ENCODE measurements at places on chromosomes 7 and 10. TPM values are rescaled to one million over a fixed set of nuclear protein-coding genes. Genes with fewer than 3 reads are reported as not detected.

The RBM48 gene
- total RNA-seq, result 6.1 TPM

The NUB1 gene
- 36.9 TPM for total RNA-seq

The UCMA gene
- not detected for total RNA-seq

The CDH23 gene
- 2.7 TPM for total RNA-seq

The TLX1 gene
- not detected for total RNA-seq

The ECHDC3 gene
- 10.4 TPM for total RNA-seq

The UPK3BL1 gene
- 12.5 TPM for total RNA-seq

The OR6B1 gene
- total RNA-seq, result not detected

The CUEDC2 gene
- total RNA-seq, result 65.4 TPM

The C7orf57 gene
- total RNA-seq, result 0.32 TPM

The ADCY1 gene
- 2.5 TPM for total RNA-seq

The UCN3 gene
- total RNA-seq, result not detected

The CALY gene
- 0.74 TPM for total RNA-seq

The PTER gene
- 17.7 TPM for total RNA-seq

The PPP1R9A gene
- total RNA-seq, result 3.6 TPM

The HYCC1 gene
- 27.7 TPM for total RNA-seq

The SFMBT2 gene
- total RNA-seq, result 7.0 TPM

The HABP2 gene
- total RNA-seq, result 0.09 TPM

The PON1 gene
- total RNA-seq, result 1.6 TPM

The CLCN1 gene
- total RNA-seq, result 0.03 TPM

The LAMB1 gene
- 104 TPM for total RNA-seq

The PANK1 gene
- total RNA-seq, result 5.9 TPM

The CNPY1 gene
- total RNA-seq, result not detected

The TMEM184A gene
- 8.1 TPM for total RNA-seq

The ZRANB1 gene
- total RNA-seq, result 8.8 TPM

The COG5 gene
- 7.5 TPM for total RNA-seq

The LRRD1 gene
- total RNA-seq, result not detected

The OLAH gene
- total RNA-seq, result 0.92 TPM

The ADO gene
- 20.4 TPM for total RNA-seq

Data from A549 treated with AZD2906 at 1 μM for 4 hours (cell line).